ENCODE measurements at places on chromosomes 13 and 19. TPM values are rescaled to one million over a fixed set of nuclear protein-coding genes. Genes with fewer than 3 reads are reported as not detected.

Gene ZIC2
- 75.9 TPM for total RNA-seq

Gene FBXL12
- total RNA-seq = 16.3 TPM

DNA sequence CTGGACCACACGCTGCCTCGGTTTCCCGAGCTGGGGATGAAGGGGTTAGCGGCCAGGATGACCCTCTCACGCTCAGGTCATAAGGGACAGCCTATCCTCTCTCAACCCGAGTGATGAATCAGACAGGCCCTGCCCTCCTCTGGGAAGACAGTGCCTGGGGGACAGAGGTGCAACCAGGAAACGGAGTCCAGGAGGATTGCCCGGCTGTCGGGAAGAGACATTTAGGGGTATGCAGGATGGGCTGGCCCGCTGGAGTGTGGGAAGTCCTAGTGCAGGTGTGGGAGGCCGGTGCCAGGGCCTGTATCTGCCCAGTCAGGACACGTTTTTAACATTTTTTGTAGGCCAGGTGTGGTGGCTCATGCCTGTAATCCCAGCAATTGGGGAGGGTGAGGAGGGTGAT, 8.3 kb downstream of the LSM7 start:
- DNase-seq = no peak
- peaks cover 63% of the 10 kb centered on the region for H3K36me3 ChIP-seq
- H3K4me1 ChIP-seq = peaks cover 16% of the 10 kb centered on the region
- H3K27me3 ChIP-seq = no peaks in the 10 kb centered on the region

GRCh38 chr19:10543420-10544241, at the start of gene ATG4D:
Gene ATG4D, plus strand, starts transcription at chr19:10543904. Its CDS starts 187 bp downstream, at chr19:10544091.
- no peaks in the 10 kb centered on the region for H3K27me3 ChIP-seq
- H3K27ac ChIP-seq = peak within 1 kb of the TSS; percentile 33
- peaks cover 22% of the 10 kb centered on the region for H3K4me1 ChIP-seq
- peak; percentile 53 for DNase-seq
- H3K4me3 ChIP-seq = peak within 1 kb of the TSS; percentile 68

Gene KIR2DL1
- not detected for total RNA-seq

GRCh38 chr13:19967621-19968020, 9.1 kb downstream of the ZMYM2 start:
- peaks cover 8% of the 10 kb centered on the region for H3K4me1 ChIP-seq
- DNase-seq = no peak
- H3K27ac ChIP-seq = no peak overlapping the region
- no peaks in the 10 kb centered on the region for H3K27me3 ChIP-seq
- no peak overlapping the region for H3K4me3 ChIP-seq

DNA sequence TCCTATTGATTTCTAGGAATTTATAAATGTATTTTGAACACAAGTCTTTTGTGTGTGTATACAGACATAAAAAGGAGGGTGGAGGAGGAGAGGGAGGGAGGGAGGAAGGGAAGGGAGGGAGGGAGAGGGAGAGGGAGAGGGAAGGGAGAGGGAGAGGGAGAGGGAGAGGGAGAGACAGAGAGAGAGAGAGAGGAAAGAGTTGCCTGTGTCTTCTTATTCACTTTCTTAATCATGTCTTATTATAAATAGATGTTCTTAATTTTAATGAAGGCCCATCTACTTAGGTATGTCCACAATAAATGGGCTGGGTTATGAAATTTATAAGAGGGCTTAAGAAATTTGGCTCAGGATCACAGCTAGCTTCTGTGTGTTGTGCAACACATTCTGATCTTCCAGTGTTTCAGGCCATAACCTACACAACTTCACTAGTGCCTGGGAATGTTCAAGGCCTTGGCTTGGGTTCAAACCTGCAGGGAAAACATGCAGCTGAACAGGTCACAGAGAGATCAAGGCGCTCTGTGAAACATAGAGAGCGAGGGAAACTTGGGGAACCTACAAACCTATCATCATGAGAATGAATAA, 39.3 kb downstream of the ZNF45 start:
- no peak overlapping the region for H3K27ac ChIP-seq
- DNase-seq = no peak
- no peaks in the 10 kb centered on the region for H3K27me3 ChIP-seq
- H3K36me3 ChIP-seq = peaks cover 4% of the 10 kb centered on the region
- H3K4me3 ChIP-seq = no peak overlapping the region

DNA sequence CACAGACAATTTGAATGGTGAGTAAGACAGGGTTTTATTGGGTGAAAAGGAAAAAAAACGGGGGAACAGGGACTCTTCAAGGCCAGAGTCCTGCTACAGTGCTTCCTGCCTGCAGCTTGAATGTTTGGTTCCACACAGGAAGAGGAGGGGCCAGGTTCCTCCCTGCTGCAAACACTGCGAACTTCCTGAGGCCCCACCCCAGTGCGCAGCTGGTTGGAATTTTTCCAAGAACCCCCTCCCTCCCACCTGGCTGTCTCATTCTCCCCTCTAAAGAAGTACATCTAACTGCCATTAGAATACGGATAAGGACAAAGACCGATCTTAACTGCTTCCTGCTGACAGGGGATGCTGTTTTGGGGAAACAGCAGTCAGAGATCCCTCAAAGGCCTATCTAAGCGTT, 184.9 kb downstream of the GGACT start:
- no peaks in the 10 kb centered on the region for H3K4me1 ChIP-seq
- no peaks in the 10 kb centered on the region for H3K27me3 ChIP-seq
- H3K36me3 ChIP-seq = peaks cover 3% of the 10 kb centered on the region
- no peak overlapping the region for H3K4me3 ChIP-seq
- no peak for DNase-seq

DNA sequence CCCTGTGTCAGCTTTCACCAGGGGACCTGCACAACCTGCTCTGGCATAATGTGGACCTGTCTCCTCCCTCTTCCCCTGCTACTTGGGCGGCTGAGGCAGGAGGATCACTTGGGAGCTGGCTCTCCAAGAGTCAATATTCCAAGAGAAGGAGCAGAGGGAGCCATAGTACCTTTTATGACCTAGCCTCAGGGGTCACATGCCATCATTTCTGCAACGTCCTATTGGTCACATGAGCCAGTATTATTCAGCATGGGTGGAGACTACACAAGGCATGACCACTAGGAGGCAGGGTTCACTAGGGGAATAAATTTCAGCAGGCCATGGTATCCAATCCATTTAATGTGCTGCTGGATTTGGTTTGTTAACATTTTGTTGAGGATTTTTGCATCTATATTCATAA, 12.0 kb upstream of the SHFL start:
- H3K4me3 ChIP-seq = no peak overlapping the region
- no peaks in the 10 kb centered on the region for H3K27me3 ChIP-seq
- H3K27ac ChIP-seq = no peak overlapping the region
- no peak for DNase-seq

Gene ZNF724
- 13.3 TPM for total RNA-seq

GRCh38 chr13:35527451-35527850, 51.0 kb upstream of the MAB21L1 start:
- H3K4me1 ChIP-seq = peaks cover 5% of the 10 kb centered on the region
- no peak for DNase-seq
- H3K27ac ChIP-seq = no peak overlapping the region
- no peaks in the 10 kb centered on the region for H3K27me3 ChIP-seq
- no peak overlapping the region for H3K4me3 ChIP-seq

- H3K27ac ChIP-seq = no peak overlapping the region
- no peak overlapping the region for H3K4me3 ChIP-seq
- no peaks in the 10 kb centered on the region for H3K4me1 ChIP-seq
- no peaks in the 10 kb centered on the region for H3K36me3 ChIP-seq
- no peaks in the 10 kb centered on the region for H3K27me3 ChIP-seq
These were observed 221.7 kb upstream of the GPC6 start for GRCh38 chr13:93004919-93005318.

Gene ATXN8OS
- total RNA-seq = 1.5 TPM

DNA sequence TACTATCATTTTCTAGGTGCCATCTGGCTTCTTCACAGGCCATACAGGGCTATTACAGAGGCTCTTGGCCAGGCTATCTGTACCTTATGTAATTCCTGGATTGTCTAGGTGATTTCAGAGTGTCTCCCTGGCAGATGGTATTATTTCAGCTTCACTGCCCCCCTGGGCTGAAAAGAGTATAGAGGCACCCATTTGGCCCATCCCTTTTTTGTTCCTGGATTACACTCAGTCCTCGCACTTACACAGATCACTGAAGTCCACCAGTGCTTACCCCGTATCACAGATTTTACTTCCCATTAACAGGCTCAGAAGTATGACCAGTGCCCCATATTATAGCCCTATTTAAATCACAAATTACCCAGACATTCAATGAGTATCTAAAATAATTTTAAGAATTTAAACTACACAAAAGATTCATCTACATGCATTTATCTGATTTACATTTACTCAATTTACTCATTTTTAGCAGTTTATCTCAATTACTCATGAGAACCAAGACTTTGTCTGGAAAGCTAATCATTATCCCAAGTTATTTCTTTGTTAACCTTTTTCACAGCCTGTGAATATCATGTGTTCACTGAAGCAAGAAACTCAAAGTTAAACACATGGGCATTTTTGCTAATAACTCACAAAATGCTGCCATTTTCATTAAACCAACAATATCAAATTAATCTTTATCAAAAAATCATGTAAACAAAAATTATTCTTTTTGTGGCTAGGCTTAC, 121.0 kb downstream of the PCDH20 start:
- no peaks in the 10 kb centered on the region for H3K36me3 ChIP-seq
- no peak for DNase-seq
- no peaks in the 10 kb centered on the region for H3K27me3 ChIP-seq
- no peaks in the 10 kb centered on the region for H3K4me1 ChIP-seq
- no peak overlapping the region for H3K27ac ChIP-seq
- H3K4me3 ChIP-seq = no peak overlapping the region

GRCh38 chr19:55172741-55173140, 6.3 kb upstream of the DNAAF3 start:
- no peak overlapping the region for H3K27ac ChIP-seq
- H3K4me3 ChIP-seq = no peak overlapping the region
- peaks cover 26% of the 10 kb centered on the region for H3K4me1 ChIP-seq
- peaks cover 42% of the 10 kb centered on the region for H3K27me3 ChIP-seq
- peaks cover 21% of the 10 kb centered on the region for H3K36me3 ChIP-seq

- no peak overlapping the region for H3K27ac ChIP-seq
- H3K36me3 ChIP-seq = no peaks in the 10 kb centered on the region
- no peaks in the 10 kb centered on the region for H3K4me1 ChIP-seq
- DNase-seq = no peak
- no peaks in the 10 kb centered on the region for H3K27me3 ChIP-seq
These were observed 21.1 kb downstream of the FAM187B start for GRCh38 chr19:35207391-35207871.

GRCh38 chr19:42436006-42436405, 6.7 kb downstream of the CXCL17 start:
- H3K27me3 ChIP-seq = no peaks in the 10 kb centered on the region
- peaks cover 6% of the 10 kb centered on the region for H3K4me1 ChIP-seq
- no peak for DNase-seq

- no peaks in the 10 kb centered on the region for H3K27me3 ChIP-seq
- H3K27ac ChIP-seq = no peak overlapping the region
- H3K36me3 ChIP-seq = no peaks in the 10 kb centered on the region
- no peak for DNase-seq
These were observed 11.9 kb upstream of the ZNF57 start for GRCh38 chr19:2888731-2889224.

DNA sequence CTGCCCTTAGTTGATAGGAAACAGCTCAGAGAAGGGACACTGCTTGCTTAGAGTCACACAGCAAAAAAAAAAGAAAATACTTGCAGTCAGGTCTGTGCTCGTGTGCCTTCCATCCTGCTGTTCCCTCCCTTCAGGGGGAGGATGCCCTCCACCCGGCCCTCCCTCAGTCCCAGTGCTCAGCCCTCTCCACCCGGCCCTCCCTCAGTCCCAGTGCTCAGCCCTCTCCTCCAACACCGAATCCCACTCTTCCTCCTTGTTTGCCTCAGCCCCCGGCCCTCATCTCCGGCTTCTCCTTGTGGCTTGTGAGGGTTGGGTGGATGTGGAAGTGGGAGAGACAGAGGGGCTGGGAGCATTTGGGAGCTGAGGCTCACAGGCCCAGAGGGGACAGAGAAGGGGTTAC, 5.8 kb downstream of the TFPT start:
- H3K27me3 ChIP-seq = no peaks in the 10 kb centered on the region
- peaks cover 85% of the 10 kb centered on the region for H3K36me3 ChIP-seq

Gene GRK1
- total RNA-seq = 0.89 TPM

DNA sequence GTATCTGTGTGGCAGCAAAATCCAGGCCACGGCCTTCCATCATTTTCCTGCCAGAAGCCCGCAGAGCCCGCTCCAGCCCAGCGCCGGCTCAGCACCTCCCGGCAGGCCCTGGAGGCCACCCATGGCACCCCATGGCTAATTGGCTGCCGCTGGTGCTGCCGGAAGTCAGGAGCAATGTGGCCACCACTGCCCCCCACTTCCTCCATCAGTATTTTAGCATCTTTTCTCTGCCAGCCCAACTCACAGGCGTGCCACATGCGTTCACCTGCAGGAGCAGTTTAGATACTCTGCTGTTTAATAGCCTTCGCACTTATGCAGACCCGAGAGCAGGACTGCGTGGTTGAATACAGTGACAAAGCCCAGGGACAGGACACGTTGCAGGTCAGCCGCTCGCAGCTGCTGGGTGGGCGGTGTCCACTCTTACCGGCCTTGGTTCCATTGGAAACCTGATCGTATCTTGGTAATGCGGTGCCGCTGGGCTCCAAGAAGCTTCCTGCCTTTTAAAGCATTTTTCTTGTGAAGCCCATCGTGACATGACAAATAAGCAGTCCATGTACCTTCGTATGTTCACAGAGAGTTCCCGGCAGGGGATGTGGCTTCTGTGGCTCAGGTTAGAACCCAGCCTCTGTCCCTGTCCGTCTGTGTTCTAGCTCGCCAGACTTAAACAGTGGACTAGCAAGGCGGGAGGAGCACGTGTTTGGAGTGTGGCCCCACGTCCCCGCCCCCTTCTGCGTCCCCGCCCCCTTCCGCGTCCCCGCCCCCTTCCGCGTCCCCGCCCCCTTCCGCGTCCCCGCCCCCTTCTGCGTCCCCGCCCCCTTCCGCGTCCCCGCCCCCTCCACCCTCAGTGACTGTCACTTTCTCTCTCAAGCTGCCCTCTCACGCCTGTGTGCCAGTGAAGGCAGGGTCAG, 162.0 kb upstream of the SOX1 start:
- no peak for DNase-seq
- no peaks in the 10 kb centered on the region for H3K27me3 ChIP-seq
- no peak overlapping the region for H3K27ac ChIP-seq
- peaks cover 17% of the 10 kb centered on the region for H3K4me1 ChIP-seq
- H3K4me3 ChIP-seq = no peak overlapping the region

- no peaks in the 10 kb centered on the region for H3K36me3 ChIP-seq
- no peak for DNase-seq
- no peaks in the 10 kb centered on the region for H3K27me3 ChIP-seq
- H3K4me1 ChIP-seq = peaks cover 3% of the 10 kb centered on the region
- no peak overlapping the region for H3K4me3 ChIP-seq
These were observed 37.2 kb upstream of the ATP11A start for GRCh38 chr13:112652512-112653070.

Gene TUBB4A
- total RNA-seq = 121 TPM

GRCh38 chr19:56167064-56167578, 8.7 kb upstream of the GALP start:
- no peaks in the 10 kb centered on the region for H3K27me3 ChIP-seq
- peaks cover 4% of the 10 kb centered on the region for H3K36me3 ChIP-seq
- no peaks in the 10 kb centered on the region for H3K4me1 ChIP-seq
- no peak overlapping the region for H3K4me3 ChIP-seq
- no peak overlapping the region for H3K27ac ChIP-seq
- no peak for DNase-seq
